Fibroblast of skin of back (primary cell): ENCODE measurements at places on chromosomes 12 and 14.

GRCh38 chr12:94152292-94153078, 4.1 kb downstream of the PLXNC1 start:
- no peak for DNase-seq

GRCh38 chr12:28164644-28165275, 25.5 kb upstream of the CCDC91 start:
- DNase-seq = no peak

GRCh38 chr12:93944201-93944600, 204.2 kb upstream of the PLXNC1 start:
- DNase-seq = peak; percentile 58

DNA sequence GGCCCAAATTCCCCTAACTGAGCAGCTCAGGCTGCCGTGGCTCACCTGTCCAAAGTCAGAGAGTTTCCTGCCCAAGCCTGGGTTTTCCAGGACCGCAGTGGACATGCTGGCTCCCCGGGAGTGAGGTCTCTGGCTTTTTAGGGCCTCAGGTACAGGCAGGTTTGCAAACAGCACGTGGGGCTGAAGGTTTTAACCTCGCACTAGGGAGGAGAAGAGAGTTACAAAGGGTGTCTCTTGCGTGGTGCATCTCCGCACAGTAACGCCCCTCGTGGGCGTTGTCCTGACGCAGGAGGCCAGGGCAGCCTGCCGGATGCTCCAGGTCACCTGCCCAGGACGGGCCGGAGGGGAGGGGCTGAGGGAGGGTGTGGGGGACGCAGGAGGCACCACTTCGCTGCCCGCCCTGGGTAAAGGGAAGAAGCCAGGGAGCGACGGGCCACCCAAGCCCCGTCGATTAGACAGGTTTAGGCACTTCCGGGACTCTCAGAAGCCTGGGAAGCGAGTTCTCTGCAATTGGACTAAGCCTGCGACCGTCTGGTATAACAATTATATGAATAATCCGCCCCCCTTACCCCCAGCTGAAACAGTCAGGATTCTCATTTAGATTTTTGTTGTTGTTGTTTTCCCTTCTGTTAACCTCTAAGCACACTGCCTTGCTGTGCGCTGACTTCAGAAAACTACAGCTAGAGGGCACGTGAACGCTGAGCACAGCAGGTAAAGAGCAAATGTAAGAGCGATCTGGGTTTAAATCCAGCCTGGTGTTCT, at the start of gene PAH:
PAH (minus strand) TSS at position 219 of the 762 bp plus-strand sequence; CDS start at position 105, 114 bp downstream.
- DNase-seq = no peak

DNA sequence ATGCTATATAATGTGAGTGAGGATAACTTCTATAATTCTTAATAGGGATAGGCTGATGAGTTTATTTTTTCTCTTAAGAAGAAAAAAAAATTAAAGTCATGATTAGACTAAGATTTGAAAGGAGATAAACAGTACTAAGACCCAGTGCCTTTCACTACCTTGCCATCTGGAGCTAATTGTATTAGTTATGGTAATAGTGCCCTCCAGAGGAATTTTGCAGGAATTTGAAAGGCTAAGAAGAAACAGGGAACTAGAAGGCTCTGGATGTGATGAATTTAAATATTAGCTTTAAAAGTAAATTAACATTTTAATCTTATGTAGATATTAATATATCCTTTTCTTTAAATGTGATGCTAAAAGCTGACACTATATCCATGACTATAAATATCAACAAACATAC, 36.6 kb upstream of the PIK3C2G start:
- peak; percentile 57 for DNase-seq

DNA sequence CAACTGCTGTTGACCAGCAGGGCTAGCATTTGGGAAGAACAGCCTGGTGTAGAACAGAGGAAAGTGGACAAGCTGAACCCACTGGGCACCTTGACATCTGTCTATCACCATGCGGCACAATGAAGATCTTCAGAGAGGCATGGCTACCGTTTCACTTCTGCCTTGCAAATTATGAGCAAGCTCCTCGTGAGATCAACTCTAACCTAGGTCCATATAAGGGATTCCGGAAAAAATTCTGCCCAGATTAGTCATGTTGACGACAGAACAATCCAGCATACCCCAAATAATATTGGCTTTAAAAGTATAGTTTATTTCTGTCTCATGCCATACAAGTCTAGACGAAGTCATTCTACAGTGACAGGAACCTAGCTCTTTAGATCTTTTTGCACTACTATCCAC, 91.6 kb upstream of the ATF7IP start:
- peak; percentile 53 for DNase-seq

GRCh38 chr14:33602396-33602795, 348.5 kb downstream of the EGLN3 start:
- peak; percentile 15 for DNase-seq

DNA sequence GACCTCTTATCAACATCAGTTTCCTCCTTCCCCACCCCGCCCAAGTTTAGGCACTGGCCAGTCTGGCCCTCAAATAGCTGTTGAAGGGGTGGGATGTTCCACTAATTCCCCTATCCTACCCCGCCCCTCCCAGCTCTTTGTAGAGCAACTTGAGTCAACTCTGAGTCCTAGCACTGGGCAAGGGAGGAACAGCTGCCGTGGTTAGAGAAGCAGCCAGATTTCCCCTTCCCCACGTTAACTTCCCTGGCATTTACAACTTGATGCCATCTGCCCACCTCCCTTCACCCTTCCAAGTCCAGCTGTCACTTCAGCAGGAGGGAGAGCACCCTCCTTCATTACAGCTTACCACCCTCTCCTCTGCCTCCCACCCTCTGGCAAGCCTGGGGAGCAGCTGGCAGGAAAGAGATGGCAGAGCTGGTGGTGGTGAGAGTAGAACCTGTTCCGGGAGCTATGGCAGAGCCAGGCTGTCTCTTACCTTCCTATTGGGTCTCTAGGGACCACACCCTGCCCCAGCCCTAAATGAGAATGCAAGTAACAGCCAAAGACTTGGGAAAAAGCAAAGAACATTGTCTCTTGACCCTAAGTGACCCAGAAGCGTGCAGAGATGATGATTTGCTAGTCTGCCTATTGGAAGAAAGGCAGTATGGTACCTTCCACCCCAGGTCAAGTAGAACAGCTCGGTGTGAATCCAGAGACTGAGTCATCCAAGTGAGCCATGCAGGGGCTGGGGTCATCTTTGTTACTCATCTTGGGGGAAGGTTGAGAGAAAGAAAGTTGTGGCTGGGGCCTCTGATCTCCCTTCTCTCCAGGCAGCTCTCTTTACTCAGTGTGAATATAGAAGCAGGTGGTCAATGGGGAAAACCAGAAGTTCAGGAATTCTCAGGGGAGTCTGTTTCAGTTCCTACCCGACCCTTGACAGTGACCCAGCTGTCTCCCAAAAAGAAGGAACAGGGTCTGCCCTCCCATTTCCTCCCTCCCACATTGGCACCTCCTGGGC, 1.5 kb downstream of the BLOC1S1 start:
- peak; percentile 67 for DNase-seq

GRCh38 chr12:25376407-25376806, 125.7 kb upstream of the KRAS start:
- no peak for DNase-seq

GRCh38 chr14:98955036-98955740, 316.8 kb downstream of the BCL11B start:
- DNase-seq = no peak

GRCh38 chr12:22283006-22283506, 51.5 kb downstream of the ST8SIA1 start:
- peak; percentile 93 for DNase-seq

DNA sequence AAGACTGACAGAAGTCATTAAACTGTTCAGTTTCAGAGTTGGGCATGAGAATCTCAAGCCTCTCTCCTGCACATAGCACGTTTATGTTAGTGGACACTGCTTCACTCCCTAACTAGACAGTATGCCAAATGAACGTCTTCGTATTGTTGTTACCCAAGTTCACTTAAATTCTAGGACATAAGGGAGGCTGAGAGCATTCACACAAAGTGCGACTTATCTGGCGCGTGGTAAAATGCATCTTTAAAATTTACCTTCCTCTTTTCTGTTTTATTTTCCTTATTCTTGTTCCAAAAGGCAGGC, 166.3 kb downstream of the AKAP6 start:
- no peak for DNase-seq

- no peak for DNase-seq
These were observed 21.2 kb downstream of the ITGA7 start for GRCh38 chr12:55686366-55687010.

- no peak for DNase-seq
These were observed 1.3 kb downstream of the CLSTN3 start for GRCh38 chr12:7131502-7131866.

DNA sequence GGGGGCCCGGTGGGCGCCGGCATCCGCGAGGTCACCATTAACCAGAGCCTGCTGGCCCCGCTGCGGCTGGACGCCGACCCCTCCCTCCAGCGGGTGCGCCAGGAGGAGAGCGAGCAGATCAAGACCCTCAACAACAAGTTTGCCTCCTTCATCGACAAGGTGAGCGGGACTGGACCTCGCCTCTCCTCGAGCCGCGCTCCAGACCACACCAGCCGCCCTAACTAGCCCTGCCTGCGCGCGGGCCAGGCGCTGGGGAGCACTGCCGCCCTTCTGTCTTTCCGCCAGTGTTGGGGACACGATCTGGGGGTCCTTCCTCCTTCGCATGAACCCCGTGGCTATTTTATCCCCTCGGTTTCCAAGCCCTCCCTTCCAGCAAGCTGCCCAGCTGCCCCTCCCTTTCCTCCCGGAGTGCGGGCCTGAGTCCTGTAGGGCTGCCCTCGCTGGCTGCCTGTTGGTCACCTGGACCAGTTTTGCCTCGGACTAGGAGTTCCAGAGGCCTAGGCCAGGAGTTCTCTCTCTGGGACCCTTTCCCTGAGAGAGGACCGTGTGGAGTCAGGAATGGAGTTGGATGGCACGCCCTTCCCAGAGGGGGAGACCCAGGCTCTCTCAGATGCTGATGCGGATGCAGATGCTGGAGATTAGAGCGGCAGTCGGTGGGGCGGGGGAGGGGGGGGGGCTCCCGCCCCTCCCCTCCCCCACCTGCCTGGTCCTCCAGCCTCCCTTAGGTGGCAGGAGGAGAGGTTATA, 592 bp downstream of the KRT7 start:
- DNase-seq = peak; percentile 56

GRCh38 chr14:56342494-56342942, 224.3 kb downstream of the PELI2 start:
- peak; percentile 71 for DNase-seq

DNA sequence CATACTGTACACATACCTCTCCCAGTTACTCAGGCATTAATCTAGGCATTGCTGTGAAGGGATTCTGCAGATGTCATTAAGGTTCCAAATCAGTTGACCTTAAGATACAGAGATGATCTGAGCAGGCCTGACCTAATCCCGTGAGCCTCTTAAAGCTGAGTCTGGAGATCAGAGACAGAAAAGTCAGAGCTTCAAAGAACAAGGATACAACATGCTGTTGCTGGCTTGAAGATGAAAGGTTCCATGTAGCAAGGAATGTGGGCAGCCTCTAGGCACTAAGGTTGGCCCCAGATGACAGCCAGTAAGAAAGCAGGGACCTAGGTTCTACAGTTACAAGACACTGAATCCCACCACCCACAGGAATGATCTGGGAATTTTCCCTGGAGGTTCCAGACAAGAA, 81.1 kb downstream of the MAP1LC3B2 start:
- no peak for DNase-seq

DNA sequence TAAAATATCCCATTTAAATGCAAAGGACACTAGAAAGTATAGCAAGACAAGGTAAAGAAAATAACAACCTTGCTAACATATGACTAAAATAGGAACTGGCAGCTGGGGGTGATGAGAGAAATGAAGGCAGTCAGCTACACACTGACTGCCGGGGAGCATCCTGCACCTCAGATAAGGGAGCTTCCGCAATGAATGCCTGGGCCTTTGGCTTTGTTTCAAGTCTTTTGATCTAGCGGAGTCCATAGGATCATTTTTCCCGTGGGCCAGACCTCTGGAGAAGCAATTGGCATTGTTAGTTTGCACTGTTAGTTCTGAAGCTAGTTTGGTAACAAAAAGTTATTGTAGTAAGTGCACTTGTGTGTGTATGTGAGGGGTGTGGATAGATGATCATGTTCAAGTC, 639.9 kb downstream of the DIO2 start:
- no peak for DNase-seq

DNA sequence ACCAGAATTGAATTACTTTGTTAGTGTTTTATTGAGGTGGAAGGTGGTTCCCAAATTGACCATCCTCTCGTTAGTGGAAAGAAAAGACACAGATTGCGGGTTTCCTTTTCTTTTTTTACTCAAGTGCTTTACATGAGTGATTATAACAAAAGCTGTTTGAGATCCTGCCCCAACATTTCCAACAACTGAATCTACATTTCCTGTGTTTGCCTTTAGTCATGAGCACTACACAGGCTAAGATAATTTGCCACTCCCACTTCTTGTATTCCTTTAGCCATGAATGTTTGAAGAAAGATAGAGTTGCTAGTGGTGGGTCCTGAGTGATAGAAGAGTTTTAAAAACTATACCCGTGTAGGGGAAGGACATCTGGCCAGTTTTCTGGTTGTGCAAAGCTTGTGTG, 16.0 kb downstream of the RERGL start:
- peak; percentile 0 for DNase-seq

- DNase-seq = no peak
These were observed 169.8 kb downstream of the CAPZA3 start for GRCh38 chr12:18907728-18908127.

- peak; percentile 13 for DNase-seq
These were observed 93.9 kb downstream of the PLBD1 start for GRCh38 chr12:14473707-14474287.

DNA sequence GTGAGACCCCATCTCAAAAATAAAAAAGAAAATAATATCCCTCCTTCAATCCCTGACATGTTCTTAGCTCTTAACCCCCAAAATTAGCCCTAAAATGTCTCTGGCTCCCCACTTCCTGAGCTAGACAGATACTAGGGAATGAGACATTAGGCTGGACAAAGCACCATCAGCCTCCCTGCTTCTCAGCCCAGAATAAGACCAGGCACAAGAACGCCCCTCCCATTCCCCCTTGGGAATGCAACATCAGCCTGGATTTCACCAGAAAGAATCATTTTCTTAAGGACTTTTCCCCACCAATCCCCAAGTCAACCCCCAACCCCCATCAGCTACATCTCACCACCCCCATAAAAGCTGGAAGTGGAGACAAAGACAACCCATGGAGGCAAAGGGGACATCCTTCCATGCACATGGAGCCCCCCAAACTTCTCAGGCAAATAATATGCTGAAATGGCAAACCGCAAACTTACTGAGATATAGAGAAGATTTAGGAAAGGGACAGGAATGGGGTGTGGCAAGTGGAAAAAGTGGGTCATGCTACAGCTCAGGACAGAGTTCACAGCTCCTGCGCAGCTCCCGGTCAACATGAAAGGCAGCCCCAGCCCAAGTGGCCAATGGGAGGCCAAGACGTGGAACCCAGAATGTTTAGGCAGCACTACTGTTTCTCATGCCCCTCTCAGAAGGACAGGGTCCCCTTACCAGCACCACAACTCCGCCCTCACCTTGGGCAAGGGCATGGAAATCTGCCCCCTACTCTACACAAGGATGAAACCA, 2.7 kb downstream of the CHD4 start:
- peak; percentile 57 for DNase-seq
